ENCODE measurements at places on chromosomes 11 and 22. TPM values are rescaled to one million over a fixed set of nuclear protein-coding genes. Genes with fewer than 3 reads are reported as not detected.

DNA sequence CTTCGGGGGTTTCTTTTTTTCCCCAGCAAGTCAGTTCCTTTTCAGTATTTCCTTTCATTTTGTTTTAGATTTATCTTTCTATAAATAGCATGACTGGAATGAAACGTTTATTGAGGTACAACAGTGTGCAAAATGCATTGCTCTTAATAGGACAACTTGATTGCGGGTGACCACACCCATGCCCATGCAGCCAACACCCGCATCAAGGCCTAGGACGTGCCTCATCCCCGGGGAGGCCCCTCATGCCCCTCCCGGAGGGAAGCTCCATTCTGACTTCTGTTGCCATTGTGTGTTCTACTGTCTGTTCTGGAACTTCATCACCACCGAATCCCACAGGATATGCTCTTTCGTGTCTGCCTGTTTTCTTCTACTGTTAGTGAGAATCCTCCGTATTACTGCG is 82.2 kb downstream of the RPS6KA4 start:
- H3K27me3 ChIP-seq = peaks cover 35% of the 10 kb centered on the region
- H3K36me3 ChIP-seq = no peaks in the 10 kb centered on the region
- H3K4me1 ChIP-seq = peaks cover 5% of the 10 kb centered on the region
- H3K27ac ChIP-seq = no peak overlapping the region

- no peaks in the 10 kb centered on the region for H3K27me3 ChIP-seq
- peak overlapping the region; percentile 58 for H3K27ac ChIP-seq
- no peak overlapping the region for H3K4me3 ChIP-seq
- H3K36me3 ChIP-seq = no peaks in the 10 kb centered on the region
- peak; percentile 93 for DNase-seq
Observed at GRCh38 chr22:24175160-24175808, 6.0 kb upstream of the SUSD2 start.

- DNase-seq = no peak
- H3K36me3 ChIP-seq = no peaks in the 10 kb centered on the region
- no peaks in the 10 kb centered on the region for H3K27me3 ChIP-seq
- H3K4me3 ChIP-seq = peak overlapping the region; percentile 27
- no peaks in the 10 kb centered on the region for H3K4me1 ChIP-seq
Observed at GRCh38 chr11:112881461-112881860, 79.8 kb upstream of the NCAM1 start.

DNA sequence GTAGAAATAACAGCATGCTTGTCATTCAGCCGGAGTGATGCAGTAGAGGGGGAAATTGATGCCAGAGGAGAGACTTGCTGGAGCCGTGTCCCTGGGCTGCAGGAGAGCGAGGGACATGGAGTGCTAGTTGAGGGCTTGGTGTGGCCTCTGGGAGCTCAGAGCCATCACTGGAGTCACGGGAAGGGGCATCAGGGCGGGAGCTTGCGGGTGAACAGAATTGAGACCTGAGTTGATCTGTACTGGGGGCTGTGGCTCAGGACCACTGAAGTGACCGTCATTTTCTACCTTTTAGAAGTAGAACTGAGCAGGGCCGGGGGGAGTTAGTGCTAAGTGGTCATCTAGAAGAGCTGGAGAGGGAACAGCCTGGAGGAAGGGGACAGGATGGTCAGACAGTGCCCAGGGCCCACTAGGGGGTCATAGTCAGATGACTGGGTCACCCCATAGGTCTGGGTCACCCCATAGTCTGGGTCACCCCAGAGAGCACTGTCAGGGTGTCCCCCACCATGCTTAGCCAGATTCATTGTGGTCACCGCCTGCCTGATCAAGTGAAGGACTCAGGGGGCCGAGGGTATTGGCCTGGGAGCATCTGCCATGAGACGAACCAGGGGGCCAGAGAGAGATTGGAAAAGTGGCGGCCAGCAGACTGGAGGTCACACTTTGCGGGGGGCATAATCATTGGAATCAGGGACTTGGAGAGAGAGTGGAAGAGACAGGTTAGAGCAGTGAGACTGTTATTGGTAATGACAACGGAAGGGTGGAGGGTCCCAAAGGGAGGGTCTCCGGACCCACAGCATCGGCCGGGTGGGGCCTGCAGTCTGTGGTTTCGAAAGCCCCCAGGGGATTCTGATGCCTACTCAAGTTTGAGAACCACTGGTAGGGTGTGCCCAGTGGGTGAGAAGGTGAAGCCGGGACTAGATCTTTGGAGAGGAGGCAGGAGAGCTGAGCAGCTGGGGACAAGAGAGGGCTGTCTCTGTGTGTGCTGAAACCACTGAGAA is 15.2 kb downstream of the RIBC2 start:
- H3K27me3 ChIP-seq = no peaks in the 10 kb centered on the region
- H3K36me3 ChIP-seq = no peaks in the 10 kb centered on the region
- no peak overlapping the region for H3K27ac ChIP-seq

DNA sequence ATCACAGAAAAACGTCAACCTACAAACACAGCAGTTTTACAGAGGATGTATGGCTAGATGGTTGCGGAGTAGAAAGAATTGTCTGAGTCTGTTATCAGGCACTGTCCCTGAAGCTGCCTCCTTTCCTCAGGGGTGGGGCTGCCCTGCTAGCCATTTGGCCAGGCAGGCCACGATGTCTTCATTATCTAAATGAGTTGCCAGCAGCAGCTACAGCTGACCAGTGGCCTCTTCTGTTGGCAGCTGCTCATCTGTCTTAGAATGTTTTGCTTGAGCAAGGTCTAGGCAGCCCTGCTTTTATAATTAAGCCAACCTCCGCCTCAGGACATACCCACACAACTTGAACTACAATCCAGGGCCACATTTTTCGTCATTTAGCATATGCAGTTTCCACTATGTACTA is 17.5 kb downstream of the SLC6A5 start:
- H3K36me3 ChIP-seq = no peaks in the 10 kb centered on the region
- no peak for DNase-seq
- H3K27me3 ChIP-seq = no peaks in the 10 kb centered on the region
- H3K4me1 ChIP-seq = no peaks in the 10 kb centered on the region

GRCh38 chr11:46743693-46744339 is 24.8 kb downstream of the F2 start:
- H3K27ac ChIP-seq = peak overlapping the region; percentile 17
- no peaks in the 10 kb centered on the region for H3K27me3 ChIP-seq
- DNase-seq = peak; percentile 28
- no peaks in the 10 kb centered on the region for H3K4me1 ChIP-seq

GRCh38 chr11:107598225-107599139 is 7.5 kb downstream of the ELMOD1 start:
- H3K4me3 ChIP-seq = no peak overlapping the region
- peaks cover 9% of the 10 kb centered on the region for H3K27me3 ChIP-seq

DNA sequence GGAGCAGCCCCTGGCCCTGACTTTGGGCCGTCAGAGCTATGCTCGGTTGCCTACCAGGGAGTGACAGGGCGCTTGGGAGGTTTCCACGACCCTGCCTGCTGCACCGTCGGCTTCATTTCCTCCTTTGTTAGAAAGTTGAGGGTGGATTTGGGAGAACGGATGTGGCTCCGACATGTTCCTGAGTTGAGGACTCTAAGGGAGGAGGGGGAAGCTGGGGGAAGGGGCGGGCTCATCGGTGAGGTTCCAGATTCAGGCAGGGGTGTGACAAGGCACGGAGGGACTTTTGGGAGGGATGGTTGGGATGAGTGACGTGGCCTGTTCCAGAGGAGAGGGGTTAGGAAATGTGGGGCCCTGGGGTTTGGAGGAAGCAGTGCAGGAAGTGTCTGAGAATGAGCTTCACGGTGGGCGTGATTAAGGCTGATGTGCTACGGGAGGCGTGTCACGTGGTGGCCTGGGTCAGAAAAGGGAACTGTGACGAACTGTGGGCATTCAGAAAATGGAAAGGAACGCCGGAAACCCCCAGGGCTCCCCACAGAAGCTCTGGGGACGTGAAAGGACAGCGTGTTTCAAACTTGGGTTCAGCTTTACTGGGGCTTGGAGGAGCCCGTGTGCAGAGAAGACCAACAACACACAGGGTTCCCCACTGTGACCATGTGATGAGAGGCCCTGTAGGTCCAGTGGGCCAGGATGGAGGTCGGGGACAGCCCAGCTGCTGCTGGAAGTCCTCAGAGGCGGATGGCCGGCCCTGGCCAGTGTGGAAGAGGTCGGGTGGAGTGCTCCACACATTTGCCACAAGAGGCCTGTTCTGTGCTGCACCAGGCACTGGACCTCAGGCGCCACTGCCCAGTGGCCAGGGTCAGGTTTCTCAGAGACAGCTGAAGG is 2.8 kb downstream of the PARVB start:
- H3K27me3 ChIP-seq = no peaks in the 10 kb centered on the region
- H3K36me3 ChIP-seq = no peaks in the 10 kb centered on the region
- H3K4me3 ChIP-seq = peak overlapping the region; percentile 16
- H3K27ac ChIP-seq = peak overlapping the region; percentile 99
- DNase-seq = peak; percentile 95
- H3K4me1 ChIP-seq = peaks cover 96% of the 10 kb centered on the region

DNA sequence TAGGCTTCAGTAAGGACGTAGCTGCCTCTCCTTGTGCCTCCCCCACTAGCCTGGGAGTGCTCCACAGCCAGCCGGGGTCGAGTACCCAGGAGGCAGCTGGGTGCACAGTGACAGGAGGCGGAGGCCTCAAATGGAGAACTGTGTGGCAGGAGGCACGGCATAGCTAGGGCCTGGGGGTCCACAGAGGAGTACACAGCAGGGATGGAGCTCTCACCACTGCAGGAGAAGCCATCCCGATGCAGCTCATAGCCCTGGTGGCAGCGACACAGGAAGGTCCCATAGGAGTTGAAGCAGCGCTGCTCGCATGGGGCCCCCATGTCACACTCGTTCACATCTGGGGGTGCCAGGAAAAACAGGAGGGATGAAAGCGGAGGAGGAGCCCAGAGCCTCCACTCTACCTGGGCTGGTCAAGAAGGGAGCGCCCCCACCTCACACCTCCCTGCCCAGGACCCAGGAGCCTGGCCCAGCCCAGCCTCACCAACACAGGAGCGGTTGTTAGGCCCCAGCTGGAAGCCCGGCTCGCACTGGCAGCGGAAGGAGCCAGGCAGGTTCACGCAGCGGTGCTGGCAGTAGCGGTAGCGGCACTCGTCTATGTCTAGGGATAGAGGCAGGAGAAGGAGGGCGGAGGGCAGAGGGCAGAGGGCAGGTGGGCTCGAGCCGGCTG is 2.8 kb downstream of the EFEMP2 start:
- peaks cover 37% of the 10 kb centered on the region for H3K36me3 ChIP-seq
- peak overlapping the region; percentile 82 for H3K27ac ChIP-seq
- DNase-seq = peak; percentile 69
- H3K4me1 ChIP-seq = peaks cover 78% of the 10 kb centered on the region
- peaks cover 11% of the 10 kb centered on the region for H3K27me3 ChIP-seq

- H3K4me3 ChIP-seq = no peak overlapping the region
- DNase-seq = no peak
- no peak overlapping the region for H3K27ac ChIP-seq
- no peaks in the 10 kb centered on the region for H3K36me3 ChIP-seq
- no peaks in the 10 kb centered on the region for H3K27me3 ChIP-seq
- H3K4me1 ChIP-seq = no peaks in the 10 kb centered on the region
Observed at GRCh38 chr11:132099692-132100091, 729.3 kb downstream of the NTM start.

- H3K4me3 ChIP-seq = no peak overlapping the region
- peaks cover 87% of the 10 kb centered on the region for H3K36me3 ChIP-seq
- H3K27me3 ChIP-seq = no peaks in the 10 kb centered on the region
- DNase-seq = no peak
- no peaks in the 10 kb centered on the region for H3K4me1 ChIP-seq
- H3K27ac ChIP-seq = no peak overlapping the region
Observed at GRCh38 chr11:76496174-76496573, 51.4 kb downstream of the EMSY start.

The APOL3 gene
- total RNA-seq = 143 TPM

The BRSK2 gene
- 0.47 TPM for total RNA-seq

The CECR2 gene
- total RNA-seq = 1.2 TPM

The OR52A1 gene
- not detected for total RNA-seq

The OR52H1 gene
- 1.2 TPM for total RNA-seq

The NEFH gene
- total RNA-seq = 1.7 TPM

Measured in spleen (tissue), 13 donors.